ENCODE measurements at places on chromosomes 5 and 9.

DNA sequence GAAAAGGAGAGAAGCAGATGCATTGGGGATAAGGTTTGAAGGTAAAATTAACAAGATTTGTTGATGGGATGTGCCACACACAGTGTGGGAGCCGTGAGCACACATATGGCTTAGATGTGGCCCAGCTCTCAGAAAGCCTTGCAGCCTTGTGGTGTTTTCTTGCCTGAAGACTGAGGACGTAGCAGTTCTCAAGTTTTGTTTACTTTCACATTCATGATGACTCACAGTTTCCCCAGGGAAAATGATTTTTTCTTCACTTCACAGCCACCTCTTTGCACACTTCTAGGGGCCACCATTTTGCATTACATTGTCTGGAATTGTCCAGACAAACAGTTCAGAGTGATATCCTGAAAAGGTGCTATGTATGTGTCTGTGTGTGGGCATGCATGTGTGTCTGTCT lies 126.2 kb downstream of the BASP1 start:
- no peaks in the 10 kb centered on the region for H3K36me3 ChIP-seq
- no peaks in the 10 kb centered on the region for H3K4me1 ChIP-seq
- H3K27me3 ChIP-seq, result no peaks in the 10 kb centered on the region
- peak; percentile 93 for DNase-seq
- H3K4me3 ChIP-seq, result no peak overlapping the region

DNA sequence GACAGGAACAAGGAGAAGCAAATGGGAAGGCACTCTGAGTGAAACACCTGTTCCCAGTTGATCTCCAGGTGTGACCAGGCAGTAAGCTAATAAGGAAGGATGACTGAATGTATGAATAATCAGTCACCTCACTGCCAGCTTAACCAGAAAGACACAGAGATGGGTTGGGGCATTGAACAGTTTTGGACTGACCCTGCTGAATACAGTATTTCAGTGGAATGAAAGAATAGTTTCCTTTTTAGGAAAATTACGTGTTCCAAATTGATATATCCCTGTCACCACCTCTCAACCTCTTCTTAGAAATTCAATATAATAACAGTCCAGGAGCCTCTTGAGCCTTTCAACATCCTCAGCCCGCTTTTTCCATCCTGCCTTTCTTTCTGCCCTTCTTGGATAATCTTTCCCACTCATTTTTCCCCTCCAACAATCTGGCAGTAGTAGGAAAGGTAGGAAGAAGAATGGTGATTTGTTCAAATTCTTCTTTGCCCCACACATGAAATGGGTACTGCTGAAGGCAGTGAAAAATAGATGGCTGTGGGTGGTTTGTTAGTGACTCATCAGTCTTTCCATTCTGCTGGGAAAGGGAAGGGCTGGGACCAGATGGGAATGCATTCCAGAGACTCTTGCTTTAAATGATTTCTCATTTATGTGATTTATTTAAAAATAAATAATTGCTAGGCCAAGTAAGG lies 117.9 kb downstream of the ZSWIM6 start:
- H3K27me3 ChIP-seq, result no peaks in the 10 kb centered on the region
- H3K4me1 ChIP-seq, result peaks cover 10% of the 10 kb centered on the region
- peak overlapping the region; percentile 71 for H3K27ac ChIP-seq
- no peaks in the 10 kb centered on the region for H3K36me3 ChIP-seq
- DNase-seq, result peak; percentile 87

GRCh38 chr9:137482094-137482781 lies 23.1 kb upstream of the NSMF start:
- no peak overlapping the region for H3K4me3 ChIP-seq
- H3K27ac ChIP-seq, result no peak overlapping the region
- peaks cover 2% of the 10 kb centered on the region for H3K4me1 ChIP-seq
- H3K27me3 ChIP-seq, result peaks cover 8% of the 10 kb centered on the region
- H3K36me3 ChIP-seq, result no peaks in the 10 kb centered on the region

DNA sequence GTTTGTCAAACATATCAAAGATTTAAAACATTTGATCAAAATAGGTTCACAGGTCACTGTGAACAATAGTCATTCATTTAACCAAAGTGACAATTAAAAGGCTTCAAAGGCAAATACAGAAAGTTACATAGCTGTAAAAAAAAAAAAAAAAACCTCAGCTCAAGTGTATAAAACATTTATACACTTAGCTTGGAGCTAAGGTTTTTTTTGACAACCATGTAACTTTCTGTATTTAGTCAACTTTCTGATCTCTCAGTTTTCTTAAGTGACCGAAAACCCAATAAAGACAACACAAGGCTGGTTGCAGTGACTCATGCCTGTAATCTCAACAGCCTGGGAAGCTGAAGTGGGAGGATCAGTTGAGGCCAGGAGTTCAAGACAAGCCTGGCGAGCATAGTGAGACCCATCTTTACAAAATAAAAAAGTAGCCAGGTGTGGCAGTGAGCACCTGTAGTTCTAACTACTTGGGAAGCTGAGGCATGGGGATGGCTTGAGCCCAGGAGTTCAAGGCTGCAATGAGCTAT lies 16.4 kb upstream of the UBTD2 start:
- no peaks in the 10 kb centered on the region for H3K4me1 ChIP-seq
- peak; percentile 63 for DNase-seq
- peaks cover 4% of the 10 kb centered on the region for H3K27me3 ChIP-seq

GRCh38 chr5:138702166-138703077 lies 50.8 kb upstream of the CTNNA1 start:
- no peaks in the 10 kb centered on the region for H3K4me1 ChIP-seq
- no peaks in the 10 kb centered on the region for H3K36me3 ChIP-seq
- no peak overlapping the region for H3K4me3 ChIP-seq
- no peak overlapping the region for H3K27ac ChIP-seq
- DNase-seq, result peak; percentile 37
- peaks cover 7% of the 10 kb centered on the region for H3K27me3 ChIP-seq

- peaks cover 4% of the 10 kb centered on the region for H3K4me1 ChIP-seq
- peaks cover 31% of the 10 kb centered on the region for H3K36me3 ChIP-seq
- no peak overlapping the region for H3K27ac ChIP-seq
These were observed 25.9 kb downstream of the QRFP start for GRCh38 chr9:130870491-130871381.

All from fibroblast of lung (primary cell).